ENCODE measurements at places on chromosomes 5 and 9. TPM values are rescaled to one million over a fixed set of nuclear protein-coding genes. Genes with fewer than 3 reads are reported as not detected.

Gene SLC6A19
- not detected for total RNA-seq

Gene RELL2
- total RNA-seq = 20.9 TPM

Gene COL5A1
- 0.10 TPM for total RNA-seq

Gene PDE6A
- not detected for total RNA-seq

Gene CTXN3
- total RNA-seq = not detected

Gene ANKDD1B
- not detected for total RNA-seq

Gene ESM1
- total RNA-seq = not detected

Gene DBH
- not detected for total RNA-seq

Gene EQTN
- not detected for total RNA-seq

Gene SMIM33
- total RNA-seq = 0.37 TPM

Gene STPG3
- not detected for total RNA-seq

Gene FLT4
- 2.7 TPM for total RNA-seq

Gene DMGDH
- 0.93 TPM for total RNA-seq

Gene TLE1
- 0.10 TPM for total RNA-seq

Gene SPATA31A3
- total RNA-seq = not detected

Gene SVEP1
- total RNA-seq = not detected

Gene CCDC69
- total RNA-seq = 18.5 TPM

Gene TXNDC8
- total RNA-seq = not detected

Gene NR2F1
- not detected for total RNA-seq
